ENCODE measurements at places on chromosomes 11 and 22.

- DNase-seq: no peak
These were observed 63.7 kb downstream of the MACROD1 start for GRCh38 chr11:64102005-64102738.

- no peak for DNase-seq
These were observed 14.2 kb downstream of the TMEM121B start for GRCh38 chr22:17106785-17107546.

DNA sequence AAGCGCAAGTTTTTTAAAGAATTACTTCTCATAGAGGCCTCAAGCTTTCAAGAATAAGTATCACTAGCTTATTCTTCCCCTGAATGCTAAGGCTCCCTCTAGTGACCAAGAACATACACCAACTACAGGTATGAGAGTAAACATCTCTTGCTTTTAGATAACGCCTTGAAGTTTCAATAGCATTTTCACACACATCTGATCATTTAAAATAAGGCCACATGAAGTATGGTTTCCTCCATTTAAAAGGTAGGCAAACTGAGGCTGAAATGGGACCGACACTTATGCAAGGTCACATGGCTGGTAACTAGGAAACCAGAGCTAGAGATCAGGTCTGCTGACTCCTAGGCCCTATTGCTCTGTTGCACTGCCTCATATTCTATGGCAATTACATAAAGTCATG lies 66.5 kb downstream of the CCDC34 start:
- DNase-seq: no peak

GRCh38 chr11:65558002-65558929 lies at the start of gene LTBP3:
Gene LTBP3 (minus strand): TSS chr11:65558359. CDS start chr11:65557959, 400 bp downstream.
- DNase-seq: no peak

DNA sequence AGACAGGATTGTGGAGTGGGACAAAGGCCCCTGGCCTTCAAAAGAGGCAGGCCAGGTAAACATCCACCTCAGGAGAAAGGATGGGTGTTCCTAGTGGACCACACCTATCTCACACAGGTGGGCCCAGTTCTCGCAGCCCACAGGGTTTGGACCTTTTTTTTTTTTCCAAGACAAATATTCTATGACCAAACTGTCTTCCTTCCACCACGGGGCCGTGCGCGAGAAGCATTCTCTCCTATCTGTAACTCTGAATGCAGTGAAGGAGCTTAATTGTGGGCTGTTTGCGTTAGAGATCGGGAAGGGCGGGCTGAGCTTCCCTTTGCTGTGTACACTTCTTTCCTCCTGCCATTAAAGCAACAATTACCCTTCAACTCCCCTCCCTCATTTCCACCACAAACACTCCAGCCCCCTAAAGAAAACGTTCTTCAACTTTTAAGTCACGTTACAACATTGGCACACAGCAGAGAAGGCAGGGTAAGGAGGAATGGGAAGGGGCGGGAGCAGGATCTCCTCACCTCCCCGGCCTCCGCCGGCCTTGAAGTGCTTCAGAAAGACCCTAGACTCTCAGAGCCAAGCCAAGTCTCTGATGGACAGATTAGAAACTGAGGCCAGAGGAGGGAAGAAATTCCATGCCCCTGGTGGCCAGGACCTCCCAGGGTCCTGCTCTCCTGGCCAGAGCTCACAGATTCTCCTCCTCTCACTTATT lies 238.4 kb downstream of the BUD13 start:
- DNase-seq: no peak

DNA sequence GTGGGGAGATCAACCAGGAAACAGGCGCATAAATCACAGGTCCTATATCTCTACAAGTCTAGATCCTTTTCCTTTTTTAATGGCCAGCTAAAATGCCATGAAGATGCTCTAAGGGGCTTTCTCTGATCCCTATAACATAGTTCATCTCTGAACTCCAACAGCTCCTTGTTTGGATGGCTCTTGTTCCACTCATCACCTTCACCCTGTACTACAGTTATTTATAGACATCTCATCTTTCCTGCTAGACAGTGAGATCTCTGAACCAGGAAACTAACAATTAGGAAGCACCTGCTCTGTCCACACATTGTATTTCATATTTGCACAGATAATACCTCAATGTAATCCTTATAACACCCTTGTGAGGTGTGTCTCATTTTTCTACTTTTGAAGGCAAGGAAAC lies 31.6 kb downstream of the KCNA4 start:
- no peak for DNase-seq

DNA sequence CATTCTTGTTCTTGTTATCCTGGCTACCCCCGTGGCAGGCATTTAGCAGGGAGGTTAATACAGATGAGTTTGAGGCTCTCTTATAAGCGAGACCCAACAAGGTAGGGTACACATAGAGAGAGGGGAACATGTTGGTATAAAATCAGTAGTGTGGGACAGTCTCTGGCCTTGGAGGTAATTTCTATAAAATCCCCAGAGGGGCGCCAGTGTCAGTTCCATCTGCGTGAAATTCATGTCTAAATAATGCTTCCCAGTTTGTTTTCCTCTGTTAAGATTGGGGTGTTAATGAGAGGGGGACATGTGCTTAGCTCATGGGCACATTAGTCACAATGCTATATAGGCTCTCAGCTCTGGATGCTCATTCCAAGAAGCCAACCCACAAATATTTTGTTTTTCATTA lies 150.7 kb downstream of the MYO18B start:
- no peak for DNase-seq

- no peak for DNase-seq
These were observed 64.8 kb downstream of the RAB30 start for GRCh38 chr11:83006877-83007330.

Data from stimulated activated CD8-positive, alpha-beta memory T cell treated with anti-CD3 and anti-CD28 coated beads, Interleukin-2, amount 100 ng/mL, for 1 hour (primary cell).